ENCODE measurements at places on chromosomes 6 and 20. TPM values are rescaled to one million over a fixed set of nuclear protein-coding genes. Genes with fewer than 3 reads are reported as not detected.

GRCh38 chr6:106973018-106973835 lies 1.3 kb downstream of the CD24 start:
- no peak for DNase-seq

DNA sequence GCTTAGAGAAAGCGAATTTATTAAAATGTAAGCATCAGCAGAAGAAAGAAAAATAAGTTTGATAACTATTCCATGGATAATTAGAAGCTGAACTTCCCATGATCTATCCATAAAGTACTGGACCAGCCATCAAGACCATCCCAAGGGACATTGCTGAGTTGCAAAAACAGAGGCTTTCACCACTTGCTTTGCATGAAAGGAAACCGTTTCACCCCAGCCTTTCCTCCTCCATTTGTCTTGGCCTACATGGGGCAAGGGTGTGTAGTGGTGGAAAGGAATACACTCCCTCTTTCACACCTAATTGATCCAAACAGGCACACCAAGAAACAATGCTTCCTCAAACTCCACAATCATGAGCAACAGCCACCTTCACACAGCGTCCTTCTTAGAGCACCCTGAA lies 10.4 kb downstream of the HIVEP2 start:
- no peak for DNase-seq

- DNase-seq, result no peak
Measured at GRCh38 chr20:61439251-61439650, 187.2 kb downstream of the CDH4 start.

DNA sequence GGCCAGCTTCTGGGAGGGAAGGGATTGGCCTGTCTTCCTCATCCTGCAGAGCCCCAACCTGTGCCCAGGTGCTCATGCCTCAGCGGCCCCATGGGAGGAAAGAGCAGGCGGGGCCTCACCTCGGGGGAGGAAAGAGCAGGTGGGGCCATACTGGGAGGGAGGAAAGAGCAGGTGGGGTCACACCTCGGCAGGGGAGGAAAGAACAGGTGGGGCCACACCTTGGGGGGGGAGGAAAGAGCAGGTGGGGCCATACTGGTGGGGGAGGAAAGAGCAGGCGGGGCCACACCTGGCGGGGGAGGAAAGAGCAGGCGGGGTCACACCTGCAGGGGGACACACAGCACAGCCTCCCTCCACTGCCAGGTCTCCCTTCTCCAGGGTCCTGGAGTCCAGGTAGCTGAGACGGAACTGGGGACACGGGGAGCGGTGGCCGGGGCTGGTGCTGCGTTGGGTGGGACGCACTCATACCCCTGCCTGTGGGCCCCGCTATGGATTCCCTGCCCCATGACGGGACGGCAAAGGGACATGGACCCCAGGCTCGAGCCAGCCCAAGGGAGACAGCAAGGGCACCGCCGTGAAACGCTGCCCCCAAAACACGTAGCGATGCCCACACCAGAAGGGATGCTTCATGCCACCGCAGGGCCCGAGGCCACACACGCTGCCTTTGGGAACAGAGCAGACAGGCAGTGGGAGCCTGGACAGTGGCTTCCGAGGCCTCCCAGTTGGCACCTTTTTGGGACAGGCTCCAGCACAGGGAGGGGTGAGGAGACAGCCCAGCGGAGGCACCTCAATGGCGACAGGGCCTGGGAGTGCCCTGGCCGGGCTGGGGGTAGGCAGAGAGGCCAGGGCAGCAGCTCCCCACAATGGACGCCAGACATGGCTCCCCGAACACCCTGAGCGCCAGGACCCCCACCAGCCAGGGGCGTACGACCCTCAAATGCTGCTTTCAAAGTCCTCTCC lies 43.3 kb upstream of the CHRNA4 start:
- DNase-seq, result no peak

DNA sequence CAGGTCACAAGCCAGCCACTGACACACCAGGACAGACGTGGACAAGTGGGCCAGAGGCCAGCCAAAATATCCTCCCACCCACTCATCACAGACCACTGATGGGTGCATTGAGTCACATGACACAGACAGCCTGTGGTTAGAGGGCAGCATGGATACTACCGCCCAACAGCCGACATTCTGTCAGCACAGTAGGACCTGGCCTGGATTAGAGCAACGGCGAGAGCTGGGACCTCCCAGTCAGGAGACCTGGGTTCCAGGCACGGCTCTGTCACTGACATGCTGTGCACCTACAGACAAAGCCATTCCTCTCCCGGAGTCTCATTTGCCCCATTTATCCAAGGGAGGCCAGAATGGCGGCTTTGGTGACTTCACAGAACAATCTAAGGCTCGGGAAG lies 8.0 kb downstream of the ZNF335 start:
- DNase-seq, result no peak

DNA sequence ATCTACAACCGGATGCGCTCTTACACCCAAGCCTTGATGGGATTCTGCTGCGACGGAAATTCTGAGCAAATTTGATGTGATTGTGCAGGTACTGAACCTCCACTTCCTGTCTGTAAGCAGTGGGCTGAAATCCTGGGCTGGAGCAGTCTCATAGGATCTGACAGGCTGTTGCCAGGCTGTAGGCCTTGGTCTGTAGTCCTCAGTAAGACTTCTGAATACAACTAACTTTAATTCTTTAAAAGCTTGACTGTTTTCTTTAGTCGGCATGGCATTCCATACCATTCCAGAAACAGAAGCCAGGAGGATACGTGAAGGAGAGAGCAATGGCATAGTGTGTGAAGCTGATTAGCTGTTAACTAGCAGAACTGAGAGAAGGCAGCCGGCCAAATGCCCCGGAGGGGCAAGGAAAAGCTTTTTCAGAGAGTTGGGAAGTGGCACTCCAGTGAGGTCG lies 68.3 kb downstream of the ADTRP start:
- no peak for DNase-seq

GRCh38 chr6:2396846-2397630 lies 151.6 kb upstream of the GMDS start:
- DNase-seq, result peak; percentile 43

DNA sequence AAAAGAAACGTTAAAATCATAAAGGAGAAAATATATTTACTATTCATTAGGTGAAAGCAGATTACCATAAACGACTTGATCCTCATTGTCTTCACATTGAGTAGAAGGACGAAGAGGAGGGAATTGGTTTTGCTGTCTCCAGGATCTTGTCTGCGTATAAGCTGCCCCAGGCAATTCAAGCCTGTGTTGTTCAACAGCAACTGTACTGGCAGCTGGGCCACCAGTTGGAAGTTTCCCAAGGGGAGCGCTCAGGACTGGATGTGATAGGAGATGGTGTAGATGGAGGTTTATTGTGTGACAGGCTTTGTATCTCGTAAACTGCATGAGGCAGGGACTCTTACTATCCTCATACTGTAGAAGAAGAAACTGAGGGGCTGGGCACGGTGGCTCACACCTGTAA lies 3.9 kb upstream of the FANCE start:
- no peak for DNase-seq

Gene TRIM31
- total RNA-seq, result not detected
